ENCODE measurements at places on chromosomes 1 and 21.
A peak's percentile ranks its signal among the peaks of the same experiment; 100 is the strongest.

DNA sequence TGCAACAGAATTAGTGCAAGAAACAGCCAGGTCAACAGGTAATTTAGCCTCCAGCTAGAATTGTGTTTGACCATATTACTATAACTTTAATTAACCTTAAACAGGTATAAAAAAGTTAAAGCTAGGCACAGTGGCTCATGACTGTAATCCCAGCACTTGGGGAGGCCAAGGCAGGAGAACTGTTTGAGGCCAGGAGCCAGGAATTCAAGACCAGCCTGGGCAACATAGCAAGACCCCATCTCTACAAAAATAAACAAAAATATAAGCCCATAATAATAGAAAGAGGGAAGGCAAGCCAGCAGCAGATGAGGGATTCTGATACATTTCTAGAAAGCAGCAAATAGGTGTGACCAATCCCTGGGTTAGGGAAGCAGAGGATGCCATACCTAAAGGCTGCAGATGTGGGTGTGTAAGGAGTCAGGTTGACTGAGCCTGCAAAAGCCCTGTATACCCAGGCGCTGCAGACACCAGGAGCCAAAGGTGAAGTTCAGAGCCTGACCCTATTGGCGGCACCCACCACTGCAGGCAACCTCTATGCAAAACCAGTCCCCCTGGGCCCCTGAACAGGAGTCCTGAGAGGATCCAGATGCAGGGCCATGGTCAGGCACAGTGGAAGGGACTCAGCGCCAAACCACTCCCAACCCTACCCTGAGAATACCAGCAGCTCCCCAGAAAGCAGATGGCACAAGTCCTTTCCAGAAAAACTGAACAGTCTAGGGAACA, 19.3 kb upstream of the LSS start:
- no peak for DNase-seq

DNA sequence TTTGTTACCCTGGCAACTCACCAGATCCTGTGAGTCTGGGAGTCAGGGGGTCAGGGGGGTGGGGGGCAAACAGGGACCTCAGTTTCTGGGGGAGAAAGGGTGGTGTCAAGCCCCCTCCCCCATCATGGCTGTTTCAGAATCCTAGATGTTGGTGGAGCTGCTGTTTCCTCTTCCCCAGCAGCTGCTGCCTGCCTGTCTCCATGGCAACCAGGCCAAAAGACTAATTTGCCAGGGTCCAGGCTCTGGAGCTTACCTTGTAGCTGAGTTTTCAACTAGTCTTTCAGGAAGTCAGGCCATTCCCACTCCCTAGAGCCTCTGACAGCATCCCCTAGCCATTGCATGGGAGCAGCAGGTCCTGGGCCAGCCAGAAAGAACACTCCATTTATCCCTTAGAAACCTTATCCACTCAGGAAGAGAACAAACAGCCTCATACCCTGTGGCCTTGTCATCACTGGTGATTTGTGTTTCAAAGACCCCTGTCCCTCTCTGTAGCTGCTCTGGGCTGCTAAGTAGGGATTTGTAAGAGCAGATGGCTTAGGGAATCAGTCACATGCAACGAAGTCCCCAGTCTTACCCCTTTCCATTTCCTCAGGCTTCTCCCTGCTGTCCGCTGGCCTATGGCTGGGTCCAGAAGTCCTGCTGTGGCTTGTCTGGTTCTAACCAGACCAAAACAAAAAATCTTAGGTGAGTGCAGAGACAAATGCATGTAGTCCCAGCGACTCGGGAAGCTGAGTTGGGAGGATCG, 21.5 kb upstream of the STMN1 start:
- DNase-seq: no peak

DNA sequence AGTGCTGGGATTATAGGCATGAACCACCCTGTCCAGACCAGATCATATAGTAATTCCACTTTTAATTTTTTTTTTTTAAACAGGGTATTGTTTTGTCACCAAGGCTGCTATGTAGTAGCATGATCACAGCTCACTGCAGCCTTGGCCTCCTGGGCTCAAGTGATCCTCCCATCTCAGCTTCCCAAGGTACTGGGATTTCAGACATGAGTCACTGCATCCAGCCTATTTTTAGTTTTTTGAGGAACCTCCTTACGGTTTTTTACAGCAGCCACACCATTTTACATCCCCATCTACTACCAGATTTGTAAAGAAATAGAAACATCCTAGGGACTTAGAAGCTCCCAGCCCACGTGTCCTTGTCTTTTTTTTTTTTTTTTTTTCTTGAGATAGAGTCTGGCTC, 24.0 kb downstream of the L1TD1 start:
- DNase-seq: no peak

DNA sequence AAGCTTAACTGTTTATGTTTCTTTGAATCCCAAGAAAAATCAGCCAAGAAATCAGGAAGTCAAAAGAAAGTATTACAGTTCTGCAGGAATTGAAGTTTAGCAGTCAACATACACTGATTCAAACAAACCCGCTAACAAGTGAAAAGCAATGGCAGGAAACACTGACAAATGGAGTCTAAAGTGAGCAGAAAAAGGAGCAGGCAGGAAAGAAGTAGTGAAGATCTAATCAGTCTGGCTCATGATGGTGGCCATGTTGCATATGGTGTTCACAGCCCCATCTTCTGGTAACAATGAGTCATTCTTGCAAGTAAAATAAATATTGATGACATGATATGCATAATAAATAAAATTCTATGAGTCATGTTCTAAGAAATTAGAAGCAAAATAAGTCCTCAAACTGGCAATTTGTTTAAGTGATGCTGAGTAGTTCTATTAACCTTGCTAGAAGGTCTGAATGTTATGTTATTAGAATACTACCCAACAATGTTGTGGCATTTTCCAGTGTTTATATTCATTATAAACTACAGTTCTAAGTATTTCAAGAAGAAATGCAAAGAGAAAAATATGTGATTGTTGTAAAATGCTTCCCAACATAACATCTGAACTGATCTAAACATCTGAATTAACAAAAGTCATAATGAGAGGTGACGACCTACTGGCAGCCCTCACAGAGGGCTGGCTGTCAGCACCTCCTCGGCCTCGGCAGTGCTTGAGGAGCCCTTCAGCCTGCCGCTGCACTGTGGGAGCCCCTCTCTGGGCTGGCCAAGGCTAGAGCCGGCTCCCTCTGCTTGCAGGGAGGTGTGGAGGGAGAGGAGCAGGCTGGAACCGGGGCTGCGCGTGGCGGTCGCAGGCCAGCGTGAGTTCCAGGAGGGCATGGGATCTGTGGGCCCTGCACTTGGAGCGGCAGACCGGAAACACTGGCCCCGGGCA, 5.7 kb upstream of the ACBD6 start:
- DNase-seq: no peak

GRCh38 chr1:27071049-27071416, 58.4 kb upstream of the TENT5B start:
- no peak for DNase-seq

DNA sequence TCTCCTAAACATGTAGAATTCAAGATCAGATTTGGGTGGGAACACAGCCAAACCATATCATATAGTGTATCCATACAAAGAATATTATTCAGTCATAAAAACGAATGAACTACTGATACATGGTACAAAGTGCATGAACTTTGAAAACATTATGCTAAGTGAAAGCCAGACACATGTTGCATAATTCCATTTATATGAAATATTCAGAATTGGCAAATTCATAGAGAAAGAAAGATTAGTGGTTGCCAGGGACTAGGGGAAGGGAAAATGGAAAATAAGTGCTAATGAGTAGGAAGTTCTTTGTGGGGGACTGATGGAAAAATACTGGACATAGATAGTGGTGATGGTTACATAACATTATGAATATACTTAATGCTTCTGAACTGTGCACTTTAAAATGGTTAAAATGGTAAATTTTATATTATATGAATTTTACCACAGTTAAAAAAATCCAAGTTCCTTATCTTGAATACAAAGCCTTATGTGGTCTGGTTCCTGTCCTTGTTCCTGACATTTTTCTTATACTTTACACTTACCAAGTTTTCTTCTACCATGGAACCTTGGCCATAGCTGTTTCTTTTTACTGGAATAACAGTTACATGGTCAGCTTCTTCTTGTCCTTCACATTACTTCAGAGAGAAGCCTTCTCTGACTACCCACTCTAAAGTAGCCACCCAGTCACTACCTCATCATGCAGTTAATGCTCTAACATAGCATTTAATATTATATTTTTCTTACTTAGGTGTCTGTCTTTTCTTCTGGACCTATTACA, 64.0 kb downstream of the CCDC18 start:
- no peak for DNase-seq

- DNase-seq: no peak
These were observed 617 bp upstream of the ADGRL2 start for GRCh38 chr1:81799939-81800694.

- no peak for DNase-seq
These were observed 393 bp downstream of the ELAPOR1 start for GRCh38 chr1:109114342-109114674.

DNA sequence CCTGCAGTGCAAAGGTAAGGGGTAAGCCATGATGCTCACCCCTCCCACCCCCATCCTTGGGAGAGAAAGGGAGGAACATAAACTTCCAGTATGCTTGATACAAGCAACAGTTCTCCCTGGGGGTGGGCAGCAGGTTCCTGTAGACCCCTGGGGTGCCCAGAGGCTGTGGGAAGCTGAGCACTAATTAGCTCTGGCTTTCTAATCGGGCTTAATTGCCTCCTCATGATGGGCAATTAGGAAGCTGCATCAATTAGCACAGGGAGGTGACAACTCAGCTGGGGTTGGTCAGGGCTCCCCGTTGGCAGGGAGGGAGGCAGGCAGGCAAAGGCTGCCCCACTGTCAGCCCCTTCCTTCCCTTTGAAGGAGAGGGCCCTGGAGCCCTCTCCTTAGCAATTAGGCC, 15.7 kb upstream of the LMNA start:
- DNase-seq: no peak

DNA sequence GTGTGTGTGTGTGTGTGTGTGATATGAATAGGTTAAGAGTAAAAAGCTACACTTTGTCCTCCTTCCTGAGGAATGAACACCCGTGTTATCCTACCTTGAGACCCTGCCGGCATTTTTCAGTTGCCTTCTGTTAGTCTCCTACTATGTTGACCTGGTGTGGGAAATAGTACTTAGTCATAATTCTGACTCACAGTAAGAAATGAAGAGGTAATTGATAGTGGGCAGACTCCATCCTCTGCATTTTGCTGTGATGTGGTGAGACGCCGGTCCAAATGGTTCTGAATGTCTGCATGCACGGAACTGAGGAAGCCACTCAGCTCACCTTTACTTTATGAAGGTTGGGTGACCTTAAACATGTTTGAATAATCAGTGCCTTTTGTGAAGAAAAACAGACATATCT, 12.6 kb downstream of the CD101 start:
- no peak for DNase-seq

GRCh38 chr1:86773341-86774288, 69.2 kb downstream of the SH3GLB1 start:
- DNase-seq: no peak

DNA sequence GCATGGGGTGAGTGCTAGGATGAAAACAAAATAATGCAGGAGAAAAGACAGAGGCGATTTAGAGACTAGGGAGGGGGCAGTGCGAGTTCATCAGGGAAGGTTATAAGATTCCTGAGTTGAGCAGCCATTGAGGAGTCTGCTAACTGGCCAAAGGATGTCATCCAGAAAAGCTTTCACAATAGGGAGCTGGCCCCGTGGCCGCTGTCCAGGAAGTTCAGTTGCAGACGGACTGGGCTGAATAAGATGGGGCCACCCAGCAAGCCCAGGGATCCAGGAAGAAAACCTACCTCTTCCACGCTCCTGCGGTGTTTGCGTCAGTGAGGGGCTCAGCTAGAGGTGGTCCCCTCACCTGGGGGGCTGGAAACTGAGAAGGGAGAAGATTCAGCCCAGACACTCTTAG, 4.0 kb upstream of the PKP1 start:
- DNase-seq: no peak

- DNase-seq: no peak
These were observed 1.7 kb upstream of the TRAPPC10 start for GRCh38 chr21:44010429-44010828.

DNA sequence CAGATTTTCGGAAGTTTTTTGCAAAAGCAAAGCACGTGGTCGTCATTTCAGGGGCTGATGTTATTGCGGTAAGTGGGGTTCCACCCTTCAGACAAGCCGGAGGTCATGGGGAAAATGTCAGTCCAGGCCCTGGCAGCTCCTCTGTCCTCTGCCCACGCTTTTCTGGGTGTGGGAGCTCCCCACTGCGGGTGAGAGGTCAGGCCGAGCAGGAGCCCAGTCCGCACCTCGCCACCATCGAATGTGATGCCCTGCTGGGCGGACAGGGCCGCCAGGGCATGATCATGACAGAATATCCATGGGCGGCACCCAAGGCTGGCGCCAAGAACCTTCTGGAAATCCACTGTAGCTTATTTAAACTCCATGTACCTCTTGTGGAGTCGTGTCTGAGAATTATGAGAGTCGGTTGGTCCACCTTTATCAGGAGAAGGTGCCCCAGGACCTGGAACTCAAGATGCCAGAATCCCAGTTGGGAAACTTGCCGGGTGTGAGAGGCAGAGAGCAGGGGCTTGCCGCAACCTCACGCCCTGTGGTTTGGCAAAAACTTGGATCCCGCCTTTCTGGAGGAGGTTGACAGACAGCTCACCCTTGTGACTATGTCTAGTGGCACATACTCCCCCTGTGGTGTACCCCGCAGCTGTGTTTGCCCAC, 6.9 kb downstream of the DIRAS3 start:
- no peak for DNase-seq

- DNase-seq: no peak
These were observed 94.5 kb downstream of the OLFM3 start for GRCh38 chr1:101902199-101902598.

DNA sequence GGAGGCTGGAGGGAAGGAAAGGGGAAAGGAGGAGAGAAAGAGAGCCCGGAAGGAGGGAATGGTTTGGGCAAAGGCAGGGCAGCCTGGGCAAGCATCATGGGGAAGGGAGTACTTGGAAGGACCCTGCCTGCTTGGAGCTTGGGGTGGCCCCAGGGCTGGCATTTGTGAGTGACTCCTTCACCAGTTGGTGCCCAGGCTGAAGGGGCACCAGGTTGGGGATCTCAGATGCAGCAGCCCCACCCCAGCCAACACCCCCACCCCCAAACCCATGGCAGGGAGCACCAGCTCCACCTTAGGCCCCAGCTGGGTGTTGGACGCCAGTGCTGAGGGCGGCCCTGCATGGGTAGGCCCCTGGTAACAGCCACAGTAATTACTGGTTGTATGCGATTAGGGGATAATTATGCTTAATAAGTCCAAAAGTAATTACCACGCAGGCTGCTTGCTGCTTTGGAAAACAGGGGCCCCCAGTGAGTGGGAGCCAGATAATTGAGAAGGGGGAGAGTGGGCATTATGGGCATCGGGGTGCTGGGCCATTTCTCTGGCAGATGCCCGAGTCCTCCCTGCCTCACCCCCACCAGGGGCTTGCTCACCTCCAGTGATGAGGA, 78.3 kb downstream of the VWA5B1 start:
- DNase-seq: no peak

DNA sequence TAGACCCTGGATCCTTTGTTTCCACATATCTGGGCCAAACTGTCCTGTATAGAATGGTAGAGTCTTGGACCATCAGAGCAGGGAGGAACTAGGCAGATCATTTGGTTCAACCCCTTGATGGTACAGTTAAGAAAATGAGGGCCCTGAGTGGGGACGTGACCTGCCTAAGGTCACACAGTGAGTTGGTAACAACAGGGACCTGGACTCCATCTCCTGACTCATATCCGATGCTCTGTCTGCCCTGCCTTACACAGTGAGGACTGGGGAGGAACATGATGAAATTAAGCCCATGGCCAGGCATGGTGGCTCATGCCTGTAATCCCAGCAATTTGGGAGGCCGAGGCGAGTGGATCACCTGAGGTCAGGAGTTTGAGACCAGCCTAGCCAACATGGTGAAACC, 440.2 kb downstream of the PTPRU start:
- peak; percentile 40 for DNase-seq
